8988T (cell line): ENCODE measurements at places on chromosomes 6 and 20.
A peak's percentile ranks its signal among the peaks of the same experiment; 100 is the strongest.

DNA sequence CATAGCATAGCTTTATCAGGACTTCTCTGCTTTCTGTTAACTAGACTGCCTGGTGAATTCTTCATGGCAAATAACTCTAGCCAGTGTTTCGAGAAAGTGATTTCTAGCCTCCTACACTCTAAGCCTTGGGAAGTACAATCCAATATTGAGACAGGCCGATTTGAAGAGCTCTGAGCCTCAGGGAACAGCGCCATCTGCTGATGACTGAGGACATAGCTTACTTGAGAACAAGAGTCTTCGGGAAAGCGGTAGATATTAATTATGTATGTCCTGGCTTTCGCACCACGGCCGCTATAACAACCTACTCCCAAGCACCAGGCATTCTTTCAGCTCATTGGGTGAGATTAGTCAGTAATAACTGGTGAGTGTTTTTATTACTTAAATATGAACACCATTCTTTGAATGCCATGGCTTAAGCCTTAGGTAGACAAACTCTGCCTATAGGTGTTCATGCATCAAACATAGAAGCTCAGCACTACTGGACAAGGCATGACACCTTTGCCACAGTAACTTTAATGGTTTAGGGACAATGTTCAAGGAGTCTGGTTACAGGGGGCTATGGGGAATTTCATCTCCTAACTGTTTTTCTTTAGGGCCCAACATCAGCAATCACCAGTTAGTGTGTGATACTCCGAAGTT is 518.6 kb downstream of the BMP2 start:
- DNase-seq = peak; percentile 7

DNA sequence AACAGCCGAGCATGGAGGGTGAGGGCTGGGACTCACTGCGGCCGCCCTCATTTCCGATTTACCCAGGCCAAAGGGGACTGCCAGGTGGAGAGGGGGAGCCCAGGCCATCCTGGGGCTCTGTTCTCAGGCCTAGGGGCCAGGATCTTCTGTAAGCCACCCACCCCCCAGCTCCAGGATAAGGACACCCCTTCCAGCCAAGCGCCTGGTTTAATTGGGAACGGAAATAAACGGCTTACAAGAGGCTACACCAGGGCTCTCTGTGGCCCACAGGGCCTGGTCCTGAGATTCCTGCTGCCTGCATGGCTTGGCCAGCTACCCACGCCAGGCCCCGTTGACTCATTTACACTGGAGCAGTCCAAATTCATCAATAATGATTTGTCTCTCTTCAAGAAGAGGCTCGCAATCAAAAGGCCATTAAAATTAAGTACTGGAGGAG is 68.1 kb upstream of the TOP1 start:
- no peak for DNase-seq

GRCh38 chr6:38110481-38110971 is 291.0 kb downstream of the ZFAND3 start:
- DNase-seq = no peak

- DNase-seq = no peak
Measured at GRCh38 chr20:33604991-33605370, 57.1 kb upstream of the C20orf144 start.

GRCh38 chr6:28776269-28777146 is 147.3 kb downstream of the TRIM27 start:
- DNase-seq = no peak

GRCh38 chr6:37177077-37177934 is 7.4 kb downstream of the PIM1 start:
- no peak for DNase-seq
